ENCODE measurements at places on chromosomes 6 and 20.

- no peak overlapping the region for H3K4me3 ChIP-seq
- no peaks in the 10 kb centered on the region for H3K27me3 ChIP-seq
- peak overlapping the region; percentile 49 for H3K27ac ChIP-seq
Measured at GRCh38 chr6:38688579-38689087, 14.3 kb downstream of the GLO1 start.

DNA sequence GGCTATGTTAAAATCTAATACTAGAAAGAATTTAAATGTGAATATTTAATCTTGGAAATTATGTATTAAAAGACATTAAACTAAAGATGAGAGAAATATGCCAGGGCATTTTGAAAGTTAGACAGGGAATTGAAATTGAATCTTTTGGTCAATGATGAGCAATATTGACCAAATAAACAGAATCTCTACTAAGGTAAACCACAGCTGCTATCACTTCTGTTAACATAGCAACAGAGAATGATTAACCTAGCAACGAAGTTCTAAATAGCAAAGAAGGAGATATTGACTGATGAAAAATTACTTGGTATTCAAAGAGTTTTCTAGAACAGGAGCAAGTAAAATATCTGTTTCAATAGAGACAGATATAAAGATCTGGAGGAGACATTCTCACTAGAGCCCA lies 45.2 kb upstream of the RSPO3 start:
- no peak overlapping the region for H3K27ac ChIP-seq
- H3K27me3 ChIP-seq, result no peaks in the 10 kb centered on the region
- no peak for DNase-seq
- no peak overlapping the region for H3K4me3 ChIP-seq

DNA sequence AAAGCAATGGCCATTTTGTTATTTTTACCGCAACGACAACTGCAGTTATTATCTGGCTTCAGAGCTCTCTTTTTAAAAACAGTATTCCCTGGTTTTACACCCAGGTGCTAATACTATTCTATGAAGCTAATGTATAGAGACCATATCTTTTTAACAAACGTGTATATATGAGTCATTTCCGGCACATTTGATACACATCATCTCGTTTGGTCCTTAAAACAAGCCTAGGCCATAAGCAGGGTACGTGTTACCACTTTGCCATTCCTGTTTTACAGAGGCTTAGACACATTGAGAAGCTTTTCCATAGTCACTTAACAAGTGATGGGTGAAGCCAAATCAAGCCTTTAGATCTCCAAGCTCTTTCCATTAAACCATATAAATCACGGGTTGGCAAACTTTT lies 5.5 kb downstream of the TRAF3IP2 start:
- H3K4me3 ChIP-seq, result no peak overlapping the region
- no peak overlapping the region for H3K27ac ChIP-seq
- no peak for DNase-seq
- H3K4me1 ChIP-seq, result peaks cover 24% of the 10 kb centered on the region

GRCh38 chr20:25745100-25745499 lies 48.4 kb upstream of the ZNF337 start:
- no peak overlapping the region for H3K4me3 ChIP-seq
- H3K27me3 ChIP-seq, result no peaks in the 10 kb centered on the region
- H3K4me1 ChIP-seq, result peaks cover 3% of the 10 kb centered on the region
- no peak overlapping the region for H3K27ac ChIP-seq
- DNase-seq, result peak; percentile 41
- no peaks in the 10 kb centered on the region for H3K36me3 ChIP-seq

DNA sequence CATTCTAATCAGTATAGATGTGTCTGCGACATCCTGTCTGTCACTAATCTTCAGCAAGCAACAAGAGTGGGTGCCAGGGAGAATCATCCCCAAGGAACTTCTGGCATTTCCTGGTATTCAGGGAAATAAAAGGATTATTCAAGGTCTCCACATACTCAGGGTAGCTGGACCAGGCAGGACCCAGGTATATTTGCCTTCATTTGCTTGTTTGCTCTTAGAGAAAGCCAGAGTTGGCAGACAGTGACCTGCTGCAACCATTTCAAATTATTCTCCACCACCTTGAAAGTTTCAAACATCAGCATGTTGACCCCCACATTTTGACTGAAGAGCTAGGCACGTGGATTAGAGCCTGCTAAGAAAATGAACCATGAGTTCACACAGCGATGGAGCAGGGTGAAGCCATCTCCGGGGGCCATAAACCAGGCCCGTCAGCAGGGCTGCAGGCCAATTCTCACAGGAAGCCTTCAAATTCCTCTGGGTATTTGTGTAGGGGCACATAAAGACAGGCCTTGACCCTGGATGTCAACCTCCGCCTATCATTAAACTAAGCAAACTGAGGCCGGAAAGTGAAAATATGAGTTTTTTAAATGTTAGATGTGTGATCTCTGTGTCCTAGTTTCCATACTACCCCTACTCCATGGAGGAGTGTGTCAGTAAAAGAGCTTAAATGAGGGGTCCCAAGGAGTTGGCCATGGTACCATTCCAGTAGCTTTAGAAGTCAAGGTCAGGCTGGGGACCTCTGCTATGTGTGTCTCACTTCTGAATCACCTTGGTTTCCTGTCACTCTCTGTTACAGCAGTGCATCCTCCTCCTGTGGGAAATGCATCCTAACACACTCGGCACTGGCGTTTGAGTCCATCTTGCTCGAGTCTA lies 32.9 kb downstream of the TRAM2 start:
- peaks cover 4% of the 10 kb centered on the region for H3K4me1 ChIP-seq
- no peak overlapping the region for H3K4me3 ChIP-seq
- H3K27me3 ChIP-seq, result no peaks in the 10 kb centered on the region
- no peaks in the 10 kb centered on the region for H3K36me3 ChIP-seq

DNA sequence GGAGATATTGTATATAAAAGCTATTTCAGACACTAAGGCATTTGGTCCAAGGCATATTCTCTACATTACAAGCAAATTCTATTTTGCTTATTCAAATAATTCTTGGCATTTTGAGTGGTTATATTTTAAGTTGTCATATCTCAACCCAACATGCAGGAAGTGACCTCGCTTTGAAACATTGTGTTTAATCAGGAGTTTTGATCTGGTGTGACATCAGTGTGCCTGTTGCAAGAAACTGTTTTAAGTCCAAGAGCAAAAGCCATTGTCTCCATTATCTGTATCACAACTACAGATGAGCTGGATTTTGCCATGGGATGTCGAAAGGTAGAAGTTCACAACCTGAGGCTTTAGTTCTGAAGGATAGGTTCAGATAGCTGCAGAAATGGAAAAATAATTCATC lies 509.9 kb upstream of the ID4 start:
- H3K4me1 ChIP-seq, result no peaks in the 10 kb centered on the region
- H3K27me3 ChIP-seq, result no peaks in the 10 kb centered on the region
- DNase-seq, result no peak
- H3K27ac ChIP-seq, result no peak overlapping the region
- H3K36me3 ChIP-seq, result no peaks in the 10 kb centered on the region

GRCh38 chr20:46595933-46596332 lies 45.5 kb upstream of the OCSTAMP start:
- H3K36me3 ChIP-seq, result no peaks in the 10 kb centered on the region
- H3K27ac ChIP-seq, result no peak overlapping the region
- no peak for DNase-seq
- peaks cover 26% of the 10 kb centered on the region for H3K27me3 ChIP-seq
- no peak overlapping the region for H3K4me3 ChIP-seq

DNA sequence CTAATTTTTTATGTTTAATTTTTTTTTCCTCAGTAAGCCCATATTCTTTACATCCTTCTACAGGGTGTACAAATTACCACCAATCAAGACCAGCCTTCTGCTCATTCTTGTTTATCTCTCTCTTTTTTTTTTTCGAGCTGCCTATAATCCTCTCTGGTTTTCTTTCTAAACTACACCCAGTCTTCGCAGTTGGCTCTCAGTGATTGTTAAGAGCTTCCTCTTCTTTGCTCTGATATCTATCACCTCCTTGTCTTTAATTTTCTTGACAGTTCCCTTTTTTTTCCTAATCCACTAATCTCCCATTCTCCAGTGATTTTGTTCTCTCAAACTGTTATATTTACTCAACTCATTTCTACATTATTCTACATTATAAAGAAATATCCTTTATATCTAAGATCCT lies 38.5 kb upstream of the PTPRK start:
- no peaks in the 10 kb centered on the region for H3K36me3 ChIP-seq
- H3K27ac ChIP-seq, result no peak overlapping the region
- no peak overlapping the region for H3K4me3 ChIP-seq

DNA sequence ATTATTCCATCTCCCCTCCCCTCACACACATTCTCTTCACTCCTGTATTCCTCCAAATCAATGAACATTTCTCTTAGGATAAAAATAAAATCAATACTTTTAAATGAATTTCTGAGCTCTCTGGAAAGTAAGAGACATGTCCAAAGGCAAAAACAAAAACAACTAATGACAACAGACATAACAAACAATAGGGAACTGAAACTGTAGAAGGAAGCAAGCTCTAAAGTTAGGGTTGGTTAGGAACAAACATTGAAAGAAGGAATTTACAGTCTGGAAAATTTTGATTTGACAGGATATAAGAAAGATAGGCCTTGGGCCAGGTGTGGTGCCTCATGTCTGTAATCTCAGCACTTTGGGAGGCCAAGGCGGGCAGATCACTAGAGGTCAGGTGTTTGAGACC lies 17.5 kb upstream of the MYCT1 start:
- H3K4me1 ChIP-seq, result no peaks in the 10 kb centered on the region
- no peaks in the 10 kb centered on the region for H3K36me3 ChIP-seq
- DNase-seq, result no peak
- no peak overlapping the region for H3K27ac ChIP-seq

DNA sequence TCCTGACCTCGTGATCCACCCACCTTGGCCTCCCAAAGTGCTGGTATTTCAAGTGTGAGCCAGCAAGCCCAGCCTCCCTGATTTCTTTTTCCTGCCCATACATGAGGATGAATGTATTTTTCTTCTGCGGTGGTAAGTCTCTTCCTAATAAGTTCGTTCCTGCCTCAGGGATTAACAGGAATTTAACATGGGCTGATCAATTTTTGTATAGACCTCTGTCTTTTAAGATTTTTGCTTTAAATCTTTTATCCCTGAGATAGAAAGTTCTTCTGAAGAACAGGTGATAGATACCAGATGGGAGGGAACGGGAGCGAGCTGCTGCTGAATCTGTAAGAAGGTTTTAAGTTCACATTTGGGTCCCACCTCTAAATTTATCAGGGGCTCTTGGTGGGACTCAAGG lies 7.0 kb upstream of the ZNFX1 start:
- no peak overlapping the region for H3K27ac ChIP-seq
- H3K36me3 ChIP-seq, result peaks cover 100% of the 10 kb centered on the region
- peak overlapping the region; percentile 99 for H3K4me3 ChIP-seq
- no peak for DNase-seq
- H3K4me1 ChIP-seq, result peaks cover 74% of the 10 kb centered on the region
- no peaks in the 10 kb centered on the region for H3K27me3 ChIP-seq

- no peak overlapping the region for H3K27ac ChIP-seq
- H3K27me3 ChIP-seq, result no peaks in the 10 kb centered on the region
- no peaks in the 10 kb centered on the region for H3K36me3 ChIP-seq
Measured at GRCh38 chr6:54050750-54051149, 60.5 kb upstream of the MLIP start.

GRCh38 chr6:5469101-5469846 lies 208.0 kb downstream of the FARS2 start:
- H3K27ac ChIP-seq, result no peak overlapping the region
- no peaks in the 10 kb centered on the region for H3K27me3 ChIP-seq
- no peak for DNase-seq
- no peaks in the 10 kb centered on the region for H3K36me3 ChIP-seq
- peaks cover 5% of the 10 kb centered on the region for H3K4me1 ChIP-seq
- H3K4me3 ChIP-seq, result no peak overlapping the region

- H3K27me3 ChIP-seq, result peaks cover 7% of the 10 kb centered on the region
- no peak for DNase-seq
- H3K4me1 ChIP-seq, result no peaks in the 10 kb centered on the region
- H3K4me3 ChIP-seq, result no peak overlapping the region
- H3K36me3 ChIP-seq, result no peaks in the 10 kb centered on the region
- H3K27ac ChIP-seq, result no peak overlapping the region
Measured at GRCh38 chr6:22036275-22036674, 260.6 kb downstream of the PRL start.

DNA sequence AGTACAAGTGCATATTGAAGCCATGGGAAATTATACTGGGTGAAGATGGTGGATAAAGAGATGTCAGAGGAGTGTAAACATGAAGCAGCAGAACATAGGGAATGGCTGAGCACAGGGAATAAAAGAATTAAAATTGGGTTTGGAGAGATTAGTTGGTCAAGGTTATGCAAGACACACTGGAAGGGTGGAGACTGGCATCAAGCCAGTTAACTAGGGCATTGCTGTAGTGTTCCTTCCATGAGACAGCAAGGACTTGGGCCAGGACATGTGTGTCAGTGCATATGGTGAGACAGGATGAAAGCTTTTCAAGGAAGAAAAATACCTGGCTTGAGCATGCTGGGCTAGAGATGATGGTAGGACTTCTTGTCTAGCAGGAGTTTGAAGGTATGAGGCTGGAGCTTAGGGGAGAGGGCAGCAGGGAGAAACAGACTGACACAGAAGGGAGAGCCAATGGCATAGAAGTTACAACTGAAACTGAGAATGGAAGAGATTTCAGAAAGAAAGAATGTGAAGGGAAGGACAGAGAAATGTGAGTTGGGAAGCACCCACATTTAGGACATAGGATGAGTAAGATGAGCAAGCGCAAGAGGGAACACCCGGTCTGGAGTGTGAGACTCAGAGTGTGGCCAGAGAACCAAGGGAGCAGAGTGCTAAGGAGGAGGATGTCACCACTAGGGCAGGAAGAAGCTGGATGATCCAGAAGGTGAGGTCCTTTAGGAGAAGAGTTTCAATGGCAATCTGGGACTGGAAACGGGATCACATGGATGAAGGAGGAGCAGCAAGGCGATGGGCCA lies 14.5 kb upstream of the TMEM170B start:
- H3K4me3 ChIP-seq, result no peak overlapping the region
- no peaks in the 10 kb centered on the region for H3K36me3 ChIP-seq
- H3K27ac ChIP-seq, result no peak overlapping the region
- no peak for DNase-seq
- H3K4me1 ChIP-seq, result no peaks in the 10 kb centered on the region

GRCh38 chr20:18004384-18005031 lies 35.7 kb downstream of the MGME1 start:
- H3K36me3 ChIP-seq, result no peaks in the 10 kb centered on the region
- H3K4me3 ChIP-seq, result no peak overlapping the region
- H3K27me3 ChIP-seq, result no peaks in the 10 kb centered on the region
- no peak overlapping the region for H3K27ac ChIP-seq
- no peaks in the 10 kb centered on the region for H3K4me1 ChIP-seq
- no peak for DNase-seq

GRCh38 chr6:86712039-86712438 lies 225.3 kb upstream of the HTR1E start:
- no peaks in the 10 kb centered on the region for H3K27me3 ChIP-seq
- no peak overlapping the region for H3K27ac ChIP-seq
- no peak for DNase-seq
- no peaks in the 10 kb centered on the region for H3K36me3 ChIP-seq
- H3K4me3 ChIP-seq, result no peak overlapping the region

DNA sequence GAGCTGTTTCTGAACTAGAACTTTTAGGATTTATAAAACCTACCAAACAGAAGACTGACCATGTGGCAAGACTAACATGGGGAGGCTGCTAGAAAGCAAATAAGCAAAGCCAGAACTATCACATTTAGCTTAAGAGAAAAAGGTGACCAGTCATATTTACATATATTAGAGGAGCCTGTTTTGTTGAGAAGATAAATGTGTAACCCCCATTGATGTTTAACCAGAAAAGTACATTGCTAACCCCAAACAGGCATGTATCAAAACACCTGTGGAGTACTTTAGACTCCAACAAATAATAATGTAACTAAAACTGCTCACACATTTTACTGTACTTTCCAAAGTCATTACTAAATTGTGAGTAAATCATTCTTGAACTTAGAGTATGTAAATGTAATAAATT lies 35.0 kb downstream of the AKIRIN2 start:
- H3K27ac ChIP-seq, result no peak overlapping the region
- peaks cover 48% of the 10 kb centered on the region for H3K36me3 ChIP-seq
- DNase-seq, result no peak
- H3K27me3 ChIP-seq, result no peaks in the 10 kb centered on the region
- H3K4me3 ChIP-seq, result no peak overlapping the region
